ENCODE measurements at places on chromosomes 11 and 22.

DNA sequence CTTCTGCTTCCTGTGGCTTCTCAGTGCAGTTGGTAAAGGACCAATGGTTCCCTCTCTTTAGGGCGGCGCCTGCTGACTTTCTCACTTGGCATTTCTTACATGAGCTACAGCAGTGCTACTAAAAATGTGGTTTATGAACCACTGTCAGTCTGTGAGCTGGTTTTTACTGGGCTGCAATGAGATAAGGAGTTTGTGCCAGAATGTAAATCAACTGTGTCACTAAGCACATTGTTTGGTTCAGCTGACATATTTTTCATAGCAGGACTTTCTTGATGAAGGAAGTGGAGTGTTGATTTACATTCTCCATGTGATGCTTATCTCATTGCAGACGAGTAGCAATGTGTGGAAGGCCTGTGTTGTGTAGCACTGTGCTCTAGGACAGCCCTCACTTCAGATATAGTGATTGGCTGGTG, 463.3 kb downstream of the SOX6 start:
- no peak for DNase-seq

DNA sequence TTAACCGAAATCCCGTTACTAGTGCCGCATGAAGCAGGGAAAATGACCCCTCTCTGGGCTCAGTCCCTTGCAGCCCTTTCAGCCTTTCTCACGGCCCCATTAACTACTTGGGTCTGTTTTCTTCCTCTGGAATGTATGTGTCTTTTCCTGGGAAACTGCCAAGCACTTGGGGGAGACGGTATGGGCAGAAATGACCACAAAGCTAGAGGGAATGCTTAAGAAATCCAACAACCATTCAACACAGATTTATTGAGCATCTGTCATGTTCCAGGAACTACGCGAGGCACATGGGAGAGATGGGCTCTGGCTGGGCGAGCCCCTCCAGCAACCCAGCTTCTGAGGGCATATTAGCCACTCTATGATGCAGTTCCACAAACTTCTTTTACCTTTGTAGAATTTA, 462.6 kb downstream of the BUD13 start:
- no peak for DNase-seq

DNA sequence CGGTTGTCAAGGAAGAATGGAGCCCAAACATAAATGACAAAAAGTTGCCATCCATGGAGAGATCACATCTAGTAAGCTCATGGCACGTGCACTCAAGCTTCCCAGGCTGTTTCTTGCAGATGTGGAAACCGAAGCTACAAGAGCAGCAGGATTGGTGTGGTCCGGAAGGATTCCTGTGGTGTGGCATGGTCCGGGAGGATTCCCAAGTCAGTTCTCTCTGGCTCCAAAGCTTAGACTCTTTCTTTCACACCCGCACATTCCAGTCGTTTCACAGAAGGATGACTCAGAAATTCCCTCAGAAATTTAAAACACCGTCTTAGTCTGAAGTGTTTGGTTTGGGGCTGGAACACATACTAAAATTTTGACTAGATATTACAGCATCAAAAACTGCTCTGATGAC, 78.0 kb upstream of the DRD2 start:
- DNase-seq, result no peak

DNA sequence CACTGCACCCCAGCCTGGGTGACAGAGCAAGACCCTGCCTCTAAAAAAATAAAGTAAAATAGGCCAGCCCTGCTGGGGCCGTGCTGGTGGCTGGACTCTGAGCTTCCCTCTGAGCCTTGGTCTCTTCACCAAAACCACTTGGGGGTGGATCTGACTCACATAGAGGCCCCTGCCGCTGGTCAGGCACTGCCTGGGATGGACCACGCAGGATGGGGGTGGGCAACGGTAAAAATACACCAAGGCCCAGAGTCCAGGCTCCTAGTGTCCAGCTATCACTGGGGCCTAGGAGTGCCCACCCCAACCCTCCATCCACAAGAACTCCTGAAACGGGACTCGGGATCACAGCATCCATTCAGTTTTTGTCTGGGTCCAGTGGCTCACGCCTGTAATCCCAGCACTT, 12.3 kb upstream of the UPK3A start:
- DNase-seq, result no peak

- DNase-seq, result no peak
Measured at GRCh38 chr11:118401880-118402590, 629 bp downstream of the ATP5MG start.

DNA sequence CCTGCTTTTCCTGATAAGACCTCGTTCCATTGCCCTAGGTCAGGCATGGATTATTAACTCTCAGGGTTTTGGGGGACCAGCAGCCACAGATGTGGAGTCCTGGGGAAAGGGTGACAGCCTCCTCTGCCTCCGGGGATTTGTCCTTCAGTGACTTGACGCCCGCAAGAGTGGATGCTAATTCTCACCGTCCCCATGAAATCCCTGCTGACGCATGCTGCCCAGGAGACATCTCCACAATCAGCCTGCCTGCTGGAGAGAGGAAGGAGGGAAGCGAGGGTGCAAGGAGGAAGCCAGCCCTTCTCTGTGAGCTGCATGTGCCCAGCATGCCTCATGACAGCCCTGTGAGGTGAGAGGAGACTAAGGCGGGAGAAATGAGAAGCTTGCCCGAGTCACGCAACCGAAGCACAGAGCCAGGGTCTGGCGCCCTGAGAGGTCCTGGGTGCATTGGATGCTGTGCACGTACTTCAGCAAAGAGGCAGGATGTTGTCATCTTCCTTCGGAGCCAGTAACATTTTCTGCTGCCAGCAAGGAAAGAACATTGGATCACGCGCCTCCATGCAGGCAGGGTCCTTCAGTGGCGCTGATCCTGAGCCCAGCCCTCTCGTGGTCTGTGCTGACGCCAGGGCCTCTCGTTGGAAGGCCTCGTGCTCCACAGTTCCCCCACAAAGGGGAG, 27.3 kb upstream of the KRTAP5-6 start:
- DNase-seq, result no peak

DNA sequence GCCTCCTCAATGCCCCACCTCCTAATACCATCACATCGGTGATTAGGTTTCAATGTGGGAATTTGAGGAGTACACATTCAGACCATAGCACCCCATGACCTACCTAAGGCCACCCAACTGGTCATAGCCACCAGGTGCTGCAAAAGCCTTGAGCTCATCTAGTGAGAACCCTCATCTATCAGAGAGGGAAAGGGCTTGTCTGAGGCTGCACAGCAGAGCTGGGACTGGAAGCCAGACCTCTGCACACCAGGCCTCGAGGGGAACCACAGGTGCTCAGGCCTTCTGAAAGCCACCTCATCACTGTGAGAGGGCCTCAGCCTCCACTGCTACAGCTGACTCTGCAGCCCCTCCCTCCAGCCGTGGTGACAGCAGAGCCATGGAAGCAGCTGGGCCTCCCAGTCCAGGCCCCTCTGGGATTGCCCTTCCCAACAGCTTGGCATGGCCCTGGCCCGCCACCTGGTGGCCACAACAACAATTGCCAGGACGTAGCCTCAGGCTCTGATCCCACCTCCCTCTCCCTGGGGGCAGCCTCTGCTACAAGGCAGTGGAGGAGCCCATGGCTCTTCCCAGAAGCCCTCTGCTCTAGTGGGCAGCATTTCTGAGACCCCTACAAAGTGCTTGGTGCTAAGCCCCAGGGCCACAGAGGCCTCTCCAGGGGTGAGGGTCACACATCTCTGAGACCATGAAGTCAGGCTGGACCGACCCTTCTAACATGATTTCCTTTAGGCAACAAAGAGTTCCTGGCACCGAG, 41.0 kb upstream of the PRDM11 start:
- peak; percentile 68 for DNase-seq

- no peak for DNase-seq
Measured at GRCh38 chr11:78920329-78920728, 345.7 kb upstream of the NARS2 start.

Measured in stimulated activated CD4-positive, alpha-beta T cell treated with anti-CD3 and anti-CD28 coated beads, Interleukin-2, amount 100 ng/mL, for 24 hours (primary cell).